A375 (cell line): ENCODE measurements at places on chromosomes 7 and 10. TPM values are rescaled to one million over a fixed set of nuclear protein-coding genes. Genes with fewer than 3 reads are reported as not detected.

KIAA1217 gene
- total RNA-seq: 18.7 and 31.8 TPM in 2 replicates

AOAH gene
- 0.45 TPM in 1 of 2 replicates, not detected in the other for total RNA-seq

TMEM176B gene
- not detected in 2 replicates for total RNA-seq

POLR1F gene
- 21.5 and 30.1 TPM in 2 replicates for total RNA-seq

RBM20 gene
- total RNA-seq: 0.45 and 0.64 TPM in 2 replicates

GRID1 gene
- 0.03 and 0.04 TPM in 2 replicates for total RNA-seq

WNT8B gene
- 0.08 and 0.11 TPM in 2 replicates for total RNA-seq

DRGX gene
- not detected in 2 replicates for total RNA-seq

SCART1 gene
- total RNA-seq: 7.5 and 7.9 TPM in 2 replicates

GPR26 gene
- not detected in 2 replicates for total RNA-seq

GPR15LG gene
- total RNA-seq: not detected in 2 replicates

CYP2C19 gene
- total RNA-seq: not detected in 2 replicates

SYT15B gene
- total RNA-seq: 0.04 and 0.24 TPM in 2 replicates

UCN3 gene
- total RNA-seq: not detected in 2 replicates

ABCB1 gene
- total RNA-seq: 5.8 and 8.6 TPM in 2 replicates

AKR1B1 gene
- 50.4 and 53.9 TPM in 2 replicates for total RNA-seq

TMEM236 gene
- not detected in 2 replicates for total RNA-seq

IQUB gene
- not detected in 2 replicates for total RNA-seq

LLCFC1 gene
- total RNA-seq: not detected in 2 replicates

CPN1 gene
- 8.6 and 11.1 TPM in 2 replicates for total RNA-seq

TPST1 gene
- 24.7 and 25.4 TPM in 2 replicates for total RNA-seq

CASP7 gene
- 22.9 and 24.9 TPM in 2 replicates for total RNA-seq

CALML3 gene
- total RNA-seq: not detected in 2 replicates

CALHM1 gene
- total RNA-seq: not detected in 2 replicates

PRLHR gene
- not detected in 2 replicates for total RNA-seq

GIMAP5 gene
- not detected in 2 replicates for total RNA-seq

ATRNL1 gene
- total RNA-seq: 4.1 and 4.2 TPM in 2 replicates

STN1 gene
- total RNA-seq: 41.6 and 52.5 TPM in 2 replicates

EGR2 gene
- total RNA-seq: 0.34 and 0.72 TPM in 2 replicates

PRKG1 gene
- total RNA-seq: 1.1 and 1.3 TPM in 2 replicates

SHH gene
- 0.03 TPM in 1 of 2 replicates, not detected in the other for total RNA-seq

CARD11 gene
- total RNA-seq: 1.7 and 1.9 TPM in 2 replicates

EPO gene
- not detected in 2 replicates for total RNA-seq

CPA2 gene
- 0.48 TPM in 1 of 2 replicates, not detected in the other for total RNA-seq

PDCD11 gene
- 89.6 and 98.2 TPM in 2 replicates for total RNA-seq

TWNK gene
- total RNA-seq: 35.2 and 41.4 TPM in 2 replicates

TLX1 gene
- total RNA-seq: not detected in 2 replicates
